ENCODE measurements at places on chromosomes 2 and 18.

- no peak for DNase-seq
Measured at GRCh38 chr2:208350610-208351009, 56.0 kb upstream of the PTH2R start.

DNA sequence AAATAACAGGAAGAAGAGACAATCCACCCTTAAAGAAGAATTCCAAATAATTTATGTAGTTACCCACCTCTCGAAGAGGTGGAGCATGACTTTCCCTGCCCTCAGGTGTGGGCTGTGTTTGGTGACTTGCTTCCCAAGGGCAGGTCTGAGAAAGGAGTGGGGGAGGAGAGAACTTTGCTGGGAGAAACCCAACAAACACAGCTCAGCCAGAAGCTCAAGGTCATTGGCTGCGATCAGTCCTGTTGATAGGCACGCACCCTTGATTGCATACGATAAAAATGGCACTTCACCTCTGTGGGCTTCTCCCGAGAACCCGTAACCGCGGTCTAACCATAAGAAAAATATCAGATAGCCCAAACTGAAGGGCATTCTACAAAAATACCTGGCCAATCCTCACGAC lies 157.5 kb upstream of the ID2 start:
- DNase-seq, result no peak

DNA sequence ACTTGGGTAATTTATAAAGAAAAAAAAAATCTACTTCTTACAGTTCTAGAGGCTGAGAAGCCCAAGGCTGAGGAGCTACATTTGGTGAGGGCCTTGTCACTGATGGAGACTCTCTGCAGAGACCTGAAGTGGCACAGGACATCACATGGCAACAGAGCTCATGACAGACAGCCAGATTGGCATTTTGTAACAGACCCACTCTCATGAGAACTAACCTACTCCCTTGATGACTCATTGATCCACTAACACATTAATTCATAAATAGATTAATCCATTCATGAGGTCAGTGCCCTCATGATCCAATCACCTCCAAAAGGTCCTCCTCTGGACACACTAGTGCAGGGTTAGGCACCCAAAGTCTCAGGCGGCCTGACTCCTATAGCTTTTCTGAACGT lies 318.4 kb downstream of the GULP1 start:
- no peak for DNase-seq

GRCh38 chr2:38462121-38462661 lies 85.1 kb upstream of the ATL2 start:
- no peak for DNase-seq

Measured in H1 (cell line).